Muscle of leg (tissue), 16 donors: ENCODE measurements at places on chromosomes 3 and 15. TPM values are rescaled to one million over a fixed set of nuclear protein-coding genes. Genes with fewer than 3 reads are reported as not detected.

The KIF15 gene
- 9.6 TPM for total RNA-seq

The TNFSF10 gene
- 11.3 TPM for total RNA-seq

The GBE1 gene
- total RNA-seq = 8.8 TPM

The GORASP1 gene
- 35.2 TPM for total RNA-seq

The CLDN11 gene
- 0.62 TPM for total RNA-seq

The ZPLD1 gene
- under 0.01 TPM for total RNA-seq

The STXBP5L gene
- under 0.01 TPM for total RNA-seq

The GOLGA8S gene
- 0.18 TPM for total RNA-seq

The ATP13A5 gene
- 0.09 TPM for total RNA-seq

The ZSCAN29 gene
- 18.8 TPM for total RNA-seq

The DUOX1 gene
- total RNA-seq = 0.04 TPM

The HEG1 gene
- total RNA-seq = 21.8 TPM

The EPB42 gene
- total RNA-seq = 2.1 TPM

The VPS18 gene
- 11.7 TPM for total RNA-seq

The CCR3 gene
- not detected for total RNA-seq

The SERINC4 gene
- 0.18 TPM for total RNA-seq

The ACKR4 gene
- 3.0 TPM for total RNA-seq

The CDHR4 gene
- not detected for total RNA-seq

The CELF6 gene
- 1.2 TPM for total RNA-seq

The LRRIQ4 gene
- 0.09 TPM for total RNA-seq
